ENCODE measurements at places on chromosomes 6 and 20. TPM values are rescaled to one million over a fixed set of nuclear protein-coding genes. Genes with fewer than 3 reads are reported as not detected.

Gene SSTR4
- total RNA-seq = not detected

Gene ABHD16B
- not detected for total RNA-seq

Gene PI16
- total RNA-seq = not detected

GRCh38 chr20:1496930-1497329 lies 5.7 kb upstream of the SIRPB2 start:
- H3K27ac ChIP-seq = no peak overlapping the region
- H3K27me3 ChIP-seq = peaks cover 10% of the 10 kb centered on the region
- no peaks in the 10 kb centered on the region for H3K4me1 ChIP-seq
- H3K4me3 ChIP-seq = no peak overlapping the region

GRCh38 chr6:132118144-132118543 lies 167.0 kb upstream of the CCN2 start:
- H3K27me3 ChIP-seq = no peaks in the 10 kb centered on the region
- H3K36me3 ChIP-seq = no peaks in the 10 kb centered on the region
- no peaks in the 10 kb centered on the region for H3K4me1 ChIP-seq
- no peak overlapping the region for H3K27ac ChIP-seq
- H3K4me3 ChIP-seq = no peak overlapping the region

DNA sequence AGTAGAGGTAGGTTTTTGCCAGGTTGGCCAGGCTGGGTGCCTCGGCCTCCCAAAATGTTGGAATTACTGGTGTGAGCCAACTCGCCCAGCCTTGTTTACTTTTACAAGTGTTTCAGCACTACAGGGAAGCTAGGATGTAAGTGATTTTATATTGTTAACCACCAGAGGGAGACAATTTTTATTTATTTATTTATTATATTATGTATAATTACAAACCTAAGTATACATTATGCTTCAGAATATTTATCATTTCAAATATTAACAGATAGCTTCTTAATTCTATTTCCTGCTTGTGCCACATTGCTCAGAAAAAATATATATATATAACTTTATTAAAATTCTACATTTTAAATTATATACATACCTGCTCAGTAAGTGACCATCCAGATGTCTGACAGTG lies 9.8 kb downstream of the MMUT start:
- no peak for DNase-seq
- no peak overlapping the region for H3K4me3 ChIP-seq
- H3K27me3 ChIP-seq = no peaks in the 10 kb centered on the region
- no peak overlapping the region for H3K27ac ChIP-seq

DNA sequence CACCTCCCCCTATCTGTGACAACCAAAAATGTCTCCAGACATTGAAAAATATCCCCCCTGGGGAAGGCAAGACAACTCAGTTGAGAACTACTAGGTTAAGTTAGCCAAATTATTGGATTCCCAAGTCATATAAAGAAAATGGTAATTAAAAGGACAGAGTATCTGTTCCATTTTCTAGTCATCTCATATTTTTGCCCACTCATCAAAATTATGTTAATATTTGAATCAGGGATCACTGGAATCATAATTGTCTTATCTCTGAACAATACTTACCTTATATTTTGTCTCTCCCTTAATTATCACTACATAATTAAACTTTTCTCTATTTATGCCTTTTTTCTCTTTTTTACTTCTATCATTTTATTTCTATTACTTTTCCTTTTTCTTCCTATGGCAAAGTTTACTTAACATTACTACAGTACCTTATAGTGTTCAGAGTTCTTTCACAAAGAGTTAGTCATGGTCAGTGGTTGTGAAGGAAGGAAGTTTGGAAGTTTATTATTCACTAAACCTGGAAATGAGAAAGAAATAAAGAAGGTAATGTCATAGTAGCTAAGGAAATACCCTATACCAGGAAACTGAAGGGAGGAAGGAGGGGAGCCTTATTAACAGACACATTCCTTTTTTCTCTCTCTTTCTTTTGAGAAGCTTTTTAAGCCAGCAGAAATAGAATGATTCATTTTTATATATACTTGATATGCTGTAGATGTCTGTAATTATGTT lies 332.9 kb downstream of the COL12A1 start:
- no peaks in the 10 kb centered on the region for H3K36me3 ChIP-seq
- H3K4me1 ChIP-seq = no peaks in the 10 kb centered on the region
- no peak for DNase-seq
- no peak overlapping the region for H3K27ac ChIP-seq
- no peak overlapping the region for H3K4me3 ChIP-seq
